ENCODE measurements at places on chromosomes 2 and 18.

- DNase-seq = no peak
Measured at GRCh38 chr2:9380702-9381628, 42.4 kb downstream of the ITGB1BP1 start.

DNA sequence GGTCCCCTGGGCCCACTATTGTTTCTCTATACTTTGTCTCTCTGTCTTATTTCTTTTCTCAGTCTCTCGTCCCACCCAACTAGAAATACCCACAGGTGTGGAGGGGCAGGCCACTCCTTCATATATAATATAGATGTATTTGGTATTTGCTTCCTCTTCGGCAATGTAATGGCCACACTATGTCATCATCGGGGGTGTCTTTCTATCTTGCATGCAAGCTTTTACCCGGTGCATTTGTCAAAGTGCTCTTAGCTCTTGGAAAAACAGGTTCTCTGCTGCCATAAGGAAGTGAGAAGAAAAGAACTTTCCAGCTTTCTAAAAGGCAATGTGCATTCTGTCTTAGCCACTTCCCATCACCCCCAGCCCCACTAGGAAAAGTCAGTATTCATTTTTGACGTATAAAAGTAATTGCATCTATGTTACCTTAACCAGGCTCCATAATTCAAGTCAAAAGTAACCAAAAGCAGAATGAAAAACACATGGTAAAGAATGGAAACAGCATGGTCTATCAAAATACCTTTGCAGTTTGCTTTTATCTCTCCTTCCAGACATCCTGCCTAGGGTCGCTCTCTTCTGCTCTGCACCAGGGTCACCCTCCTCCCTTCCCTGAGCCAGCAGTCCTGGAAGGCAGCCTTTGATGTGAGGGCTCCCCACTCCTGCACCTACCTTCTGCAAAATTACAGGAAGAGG is 27.2 kb upstream of the FHL2 start:
- no peak for DNase-seq

GRCh38 chr2:127103243-127104165 is 3.5 kb downstream of the BIN1 start:
- no peak for DNase-seq

GRCh38 chr2:214193943-214194342 is 216.9 kb upstream of the VWC2L start:
- no peak for DNase-seq

- DNase-seq = no peak
Measured at GRCh38 chr2:143550500-143550899, 421.3 kb downstream of the ARHGAP15 start.

DNA sequence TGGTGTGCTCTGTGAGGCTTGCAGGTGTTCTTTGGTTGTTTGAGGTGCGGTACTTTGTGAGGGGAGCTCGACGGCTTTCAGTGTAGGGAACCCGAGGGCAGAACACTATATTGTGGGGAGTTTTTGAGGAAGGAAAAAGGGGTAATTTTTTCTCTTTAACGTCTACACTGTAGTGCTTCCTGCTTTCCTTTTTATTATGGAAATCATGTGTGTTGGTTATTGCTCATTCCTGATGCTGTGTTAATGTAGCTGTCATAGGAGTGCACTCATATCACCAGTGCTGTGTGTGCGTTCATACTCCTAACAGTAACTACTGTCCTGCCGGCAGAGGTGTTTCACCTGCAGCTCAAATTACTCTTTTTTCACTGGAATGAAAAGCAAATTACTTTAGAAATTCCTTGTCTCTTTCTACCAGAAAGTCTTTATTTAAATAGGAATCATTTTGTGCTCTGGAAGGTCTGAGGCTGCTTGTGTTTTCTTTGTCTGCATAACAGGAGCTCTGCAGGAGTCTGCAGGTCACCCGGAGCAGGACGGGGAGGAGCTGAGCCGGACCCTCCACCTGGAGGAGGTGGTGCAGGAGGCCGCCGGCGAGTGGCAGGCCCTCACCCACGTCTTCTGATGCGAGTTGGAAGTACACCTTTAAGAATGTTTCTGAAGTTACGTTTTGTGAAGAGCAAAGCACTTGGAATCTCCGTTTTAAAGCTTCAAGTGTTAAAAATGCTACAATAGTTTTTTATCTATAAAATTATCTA is 145.5 kb downstream of the ZNF236 start:
- DNase-seq = no peak

DNA sequence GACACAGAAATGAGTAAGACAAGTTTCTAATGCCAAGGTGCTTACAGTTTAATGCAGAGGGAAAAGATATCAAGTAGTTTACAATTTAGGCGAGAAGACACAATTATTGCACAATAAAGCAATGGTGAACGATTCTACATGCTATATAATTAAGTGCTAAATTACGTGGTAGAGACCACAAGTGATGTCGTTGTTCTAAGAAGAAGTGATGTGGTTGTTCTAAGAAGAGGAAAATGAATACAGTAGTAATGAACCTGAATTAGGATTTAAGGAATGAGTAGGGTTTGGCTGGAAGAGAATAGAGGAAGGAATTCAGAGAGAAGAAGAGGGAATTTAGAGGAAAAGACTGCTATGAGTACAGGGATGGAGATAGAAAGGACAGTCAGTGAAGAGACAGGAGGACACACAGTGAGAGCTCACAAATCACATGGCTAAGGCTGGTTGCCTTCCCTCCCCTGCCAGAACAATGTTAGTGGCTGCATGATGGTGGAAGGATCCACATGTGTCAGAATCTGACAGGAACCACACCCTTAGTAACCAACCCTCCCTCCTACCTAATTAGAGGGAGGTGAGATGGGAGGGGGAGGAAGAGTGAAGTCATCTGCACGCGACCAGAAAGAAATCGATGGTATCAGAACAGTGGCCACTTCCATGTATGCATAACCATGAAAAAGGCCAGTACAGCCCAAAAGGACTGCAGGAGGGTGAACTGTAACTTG is 44.7 kb downstream of the M1AP start:
- DNase-seq = no peak

- no peak for DNase-seq
Measured at GRCh38 chr2:22554453-22554852, 830.5 kb upstream of the KLHL29 start.

DNA sequence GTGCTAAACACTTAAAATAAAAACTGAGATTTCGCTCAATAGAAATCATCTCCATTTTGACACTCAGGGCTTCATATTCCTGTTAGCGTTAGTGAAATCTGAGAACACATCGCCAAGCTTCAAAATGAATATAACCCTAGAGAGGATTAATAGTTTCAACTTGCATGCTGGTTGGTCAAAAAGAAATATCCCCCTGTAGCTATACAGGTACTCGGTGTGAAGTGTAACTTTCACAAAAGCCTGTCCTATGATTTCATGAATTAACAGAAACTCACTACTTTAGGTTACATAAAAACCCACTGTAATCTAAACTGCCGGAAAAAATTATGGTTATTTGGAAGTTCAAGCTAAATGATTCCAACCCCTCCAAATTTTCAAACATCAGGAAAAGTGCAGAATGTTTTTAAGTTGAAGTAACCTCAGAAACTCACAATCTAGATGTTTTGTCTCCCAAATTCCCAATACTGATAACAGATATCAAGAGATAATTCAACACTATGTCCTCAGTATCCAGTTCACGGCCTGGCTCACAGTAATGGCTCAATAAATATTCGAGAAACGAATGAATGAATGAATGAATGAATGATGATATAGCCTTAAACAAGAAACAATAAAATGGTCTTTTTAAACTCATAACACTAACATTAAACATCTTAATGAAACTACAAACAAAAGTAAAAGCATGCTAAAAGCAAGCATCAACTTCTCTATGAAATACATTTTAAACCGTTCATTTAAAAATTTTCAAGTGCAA is 2.5 kb downstream of the TLK1 start:
- no peak for DNase-seq

- DNase-seq = no peak
Measured at GRCh38 chr18:77619525-77619924, 369.9 kb downstream of the GALR1 start.

- peak; percentile 5 for DNase-seq
Measured at GRCh38 chr18:58661423-58661822, 9.8 kb upstream of the MALT1 start.

DNA sequence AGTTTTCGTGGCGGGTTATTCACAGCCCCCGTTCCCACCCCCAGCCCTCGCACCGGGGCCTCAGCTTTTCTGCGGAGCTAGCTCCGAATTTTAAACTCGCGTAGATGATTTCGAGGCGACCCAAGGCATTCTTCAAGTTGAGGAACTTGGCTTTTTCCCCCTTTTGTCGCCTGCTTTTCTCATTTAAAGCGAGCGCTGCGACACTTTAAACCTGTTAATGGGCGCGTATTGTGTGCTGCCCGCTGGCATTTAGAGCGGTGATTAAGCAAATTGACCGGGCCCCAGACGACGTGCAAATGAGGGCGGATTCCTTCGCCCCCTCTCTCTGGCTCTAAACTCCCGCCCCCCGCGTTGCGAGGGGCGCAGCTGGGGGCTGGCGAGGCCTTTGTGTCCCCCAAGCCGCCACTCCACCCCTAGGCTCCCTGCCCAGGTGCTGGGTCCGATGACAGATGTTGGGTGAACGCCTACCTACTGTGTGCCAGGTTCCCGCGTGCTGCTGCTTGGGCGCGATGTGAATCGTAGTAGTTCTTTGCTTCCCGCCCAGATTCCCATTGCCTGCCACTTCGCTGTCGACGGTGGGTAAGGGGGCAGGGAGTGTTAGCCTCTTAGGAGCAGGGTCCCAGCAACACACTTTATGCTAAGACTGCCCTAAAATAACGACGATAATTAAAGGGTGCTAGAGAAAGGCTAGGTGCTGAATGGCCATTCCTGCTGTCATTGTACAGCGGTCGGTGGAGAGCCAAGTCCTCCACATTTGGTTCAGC is 1.9 kb downstream of the TCF7L1 start:
- no peak for DNase-seq

All from NCI-H1694 (cell line).